Left hindlimb (tissue), 1 donor: ENCODE measurements at places on chromosomes 5 and 9.
A peak's percentile ranks its signal among the peaks of the same experiment; 100 is the strongest.

GRCh38 chr9:136339173-136339957 is 12.0 kb downstream of the GPSM1 start:
- no peak for DNase-seq

- DNase-seq = no peak
These were observed 25.9 kb downstream of the CTSL start for GRCh38 chr9:87751868-87752267.

DNA sequence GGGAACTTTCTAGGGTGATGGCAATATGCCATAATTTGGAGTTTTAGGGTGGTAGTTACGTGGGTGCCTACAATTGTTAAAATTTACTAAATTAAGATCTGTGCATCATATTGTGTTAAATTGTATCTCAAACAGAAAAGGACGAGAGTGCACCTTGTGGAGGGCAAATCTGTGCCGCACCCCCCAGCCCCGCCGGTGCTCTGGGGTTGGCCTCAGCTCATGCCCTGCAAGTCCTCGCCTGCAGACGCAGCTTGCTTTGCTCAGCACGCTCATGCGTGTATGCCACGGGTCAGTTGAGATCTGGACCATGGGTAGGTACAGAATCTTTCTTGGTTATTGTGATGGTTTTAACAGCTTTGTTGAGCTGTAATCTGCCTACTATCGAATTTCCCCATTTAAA is 33.7 kb upstream of the FCN1 start:
- peak; percentile 4 for DNase-seq

- DNase-seq = no peak
These were observed 272.4 kb downstream of the CDK5RAP2 start for GRCh38 chr9:120307599-120307998.

- DNase-seq = no peak
These were observed 7.0 kb upstream of the SLC26A2 start for GRCh38 chr5:149953436-149954121.

- no peak for DNase-seq
These were observed 3.3 kb upstream of the GRM6 start for GRCh38 chr5:178998441-178998840.

- no peak for DNase-seq
These were observed 129.2 kb upstream of the PHYKPL start for GRCh38 chr5:178361657-178362445.
